Mucosa of descending colon (tissue), 3 donors: ENCODE measurements at places on chromosomes 5 and 9. TPM values are rescaled to one million over a fixed set of nuclear protein-coding genes. Genes with fewer than 3 reads are reported as not detected.

Gene ZDHHC11
- total RNA-seq, result 4.6 TPM

Gene GTF2H2
- total RNA-seq, result 19.9 TPM

Gene CDH9
- not detected for total RNA-seq

Gene SAXO1
- total RNA-seq, result 0.06 TPM

Gene ANGPTL2
- total RNA-seq, result 4.1 TPM

Gene ANXA2R
- 1.8 TPM for total RNA-seq

Gene ADCY2
- 2.2 TPM for total RNA-seq

Gene AJM1
- total RNA-seq, result 16.4 TPM

Gene S1PR3
- 12.2 TPM for total RNA-seq

Gene DBH
- not detected for total RNA-seq

Gene IL33
- total RNA-seq, result 16.2 TPM

Gene UIMC1
- 57.8 TPM for total RNA-seq

Gene SLC27A6
- 0.14 TPM for total RNA-seq

Gene KCNV2
- total RNA-seq, result not detected

GRCh38 chr5:54087436-54087835 is 222.9 kb downstream of the ARL15 start:
- DNase-seq, result no peak

DNA sequence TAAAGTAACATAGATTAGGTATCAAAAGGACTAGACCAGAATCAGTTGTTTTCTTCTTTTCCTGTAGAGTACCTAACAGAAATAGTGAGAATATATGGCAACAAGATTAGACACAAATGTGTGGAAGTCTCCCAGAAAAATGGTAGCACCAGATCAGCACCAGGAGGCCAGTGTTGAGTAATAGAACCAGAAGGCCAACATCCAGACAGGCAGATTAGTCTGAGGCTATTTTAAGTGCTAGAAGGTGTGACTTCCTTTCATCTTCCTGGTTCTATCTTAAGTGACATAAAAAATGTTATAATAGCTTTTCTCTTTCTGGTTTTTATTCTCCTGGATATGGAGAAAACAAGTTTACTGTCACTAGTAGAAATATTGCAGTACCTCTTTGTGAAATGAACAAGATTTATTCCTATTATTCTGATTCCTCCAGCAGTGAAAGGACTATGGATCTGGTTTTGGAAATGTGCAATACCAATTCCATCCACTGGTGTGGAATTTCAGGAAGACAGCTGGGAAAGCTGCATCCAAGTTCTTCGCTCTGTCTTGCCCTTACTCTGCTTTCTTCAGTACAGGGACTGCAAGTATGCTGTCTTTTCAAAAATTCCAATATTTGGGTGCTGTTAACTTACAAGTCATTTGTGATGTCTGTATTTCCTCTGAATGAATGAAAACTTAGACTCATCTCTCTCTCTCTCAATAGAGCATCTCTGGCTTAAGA is 39.1 kb downstream of the SHLD3 start:
- no peak for DNase-seq

GRCh38 chr5:139985733-139986132 is 57.4 kb downstream of the NRG2 start:
- DNase-seq, result no peak

GRCh38 chr5:170819824-170820223 is 36.3 kb downstream of the GABRP start:
- DNase-seq, result no peak

DNA sequence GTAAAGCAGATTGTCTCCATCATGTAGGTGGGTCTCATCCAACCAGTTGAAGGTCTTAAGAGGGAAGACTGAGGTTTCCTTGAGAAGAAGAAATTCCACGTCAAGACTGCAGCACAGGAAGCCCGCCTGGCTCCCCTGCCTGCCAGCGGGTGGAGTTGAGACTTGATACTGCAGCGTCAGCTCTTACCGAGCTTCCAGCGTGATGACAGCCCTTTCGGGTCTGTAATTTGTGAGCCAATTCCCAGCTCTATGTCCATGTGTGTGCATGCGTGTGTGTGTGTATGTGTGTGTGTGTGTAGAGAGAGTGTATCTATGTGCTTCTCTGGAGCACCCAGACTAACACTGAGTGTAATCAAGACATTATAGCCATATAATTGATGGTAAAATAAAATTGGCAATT is 379.7 kb upstream of the IRX2 start:
- no peak for DNase-seq

- DNase-seq, result no peak
Observed at GRCh38 chr9:134908524-134909309, 9.0 kb downstream of the FCN1 start.

GRCh38 chr5:155189981-155190380 is 176.4 kb downstream of the KIF4B start:
- DNase-seq, result no peak

DNA sequence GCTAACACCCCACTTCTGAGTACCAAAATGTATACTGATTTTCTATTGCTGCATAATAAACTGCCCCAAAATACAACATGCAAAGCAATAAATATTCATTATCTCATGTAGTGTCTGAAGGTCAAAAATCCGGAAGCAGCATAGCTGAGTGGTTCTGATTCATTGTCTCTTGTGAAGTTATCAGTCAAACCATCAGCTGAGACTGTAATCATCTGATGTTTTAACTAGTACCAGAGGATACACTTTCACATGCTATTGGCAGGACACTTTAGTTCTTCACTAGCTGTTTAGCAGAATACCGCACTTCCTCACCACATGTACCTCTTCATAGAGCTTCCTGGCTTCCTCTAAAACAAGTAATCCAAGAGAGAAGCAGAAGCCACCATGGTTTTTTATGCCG is 12.7 kb upstream of the TMEM161B start:
- DNase-seq, result no peak

GRCh38 chr9:135334953-135335460 is 144.6 kb upstream of the PPP1R26 start:
- DNase-seq, result no peak

- DNase-seq, result no peak
Observed at GRCh38 chr9:79233542-79233941, 338.2 kb upstream of the TLE4 start.

- no peak for DNase-seq
Observed at GRCh38 chr9:124503713-124504529, 3.3 kb downstream of the NR5A1 start.

GRCh38 chr5:161333194-161333880 is 213.2 kb downstream of the GABRB2 start:
- no peak for DNase-seq

GRCh38 chr5:66620711-66621110 is 24.5 kb downstream of the MAST4 start:
- DNase-seq, result no peak

- DNase-seq, result no peak
Observed at GRCh38 chr9:94808926-94809700, 82.6 kb downstream of the AOPEP start.
